HL-60 (cell line): ENCODE measurements at places on chromosomes 4 and X.
A peak's percentile ranks its signal among the peaks of the same experiment; 100 is the strongest.

- DNase-seq: no peak
Measured at GRCh38 chr4:11069581-11070211, 359.0 kb downstream of the HS3ST1 start.

DNA sequence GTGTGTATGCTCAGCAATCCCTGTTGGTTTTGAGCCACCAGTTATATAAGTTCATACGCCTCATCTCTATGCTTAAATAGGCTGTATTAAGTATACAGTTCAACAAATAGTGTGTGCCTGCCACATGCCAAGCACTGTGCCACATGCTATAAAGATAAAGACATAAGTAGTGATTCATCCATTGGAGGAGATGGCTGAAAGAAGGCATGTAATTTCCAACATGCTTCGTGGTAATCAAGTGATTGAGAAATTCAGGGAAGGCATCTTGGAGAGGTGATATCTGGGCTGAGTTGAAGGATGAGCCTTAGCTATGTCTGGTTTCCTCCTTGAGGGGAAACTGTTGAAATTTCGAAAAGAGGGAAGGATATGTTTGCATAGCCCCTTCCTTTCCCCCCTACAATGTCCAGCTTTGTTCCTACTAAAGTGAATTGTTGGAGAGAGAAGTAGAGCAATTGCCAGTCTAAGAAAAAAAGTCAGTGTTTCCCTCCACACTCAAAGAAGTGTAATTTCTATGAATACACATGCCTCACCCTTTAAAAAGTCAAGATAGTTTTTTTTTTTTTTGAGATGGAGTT is 96.5 kb downstream of the ARHGAP10 start:
- no peak for DNase-seq

DNA sequence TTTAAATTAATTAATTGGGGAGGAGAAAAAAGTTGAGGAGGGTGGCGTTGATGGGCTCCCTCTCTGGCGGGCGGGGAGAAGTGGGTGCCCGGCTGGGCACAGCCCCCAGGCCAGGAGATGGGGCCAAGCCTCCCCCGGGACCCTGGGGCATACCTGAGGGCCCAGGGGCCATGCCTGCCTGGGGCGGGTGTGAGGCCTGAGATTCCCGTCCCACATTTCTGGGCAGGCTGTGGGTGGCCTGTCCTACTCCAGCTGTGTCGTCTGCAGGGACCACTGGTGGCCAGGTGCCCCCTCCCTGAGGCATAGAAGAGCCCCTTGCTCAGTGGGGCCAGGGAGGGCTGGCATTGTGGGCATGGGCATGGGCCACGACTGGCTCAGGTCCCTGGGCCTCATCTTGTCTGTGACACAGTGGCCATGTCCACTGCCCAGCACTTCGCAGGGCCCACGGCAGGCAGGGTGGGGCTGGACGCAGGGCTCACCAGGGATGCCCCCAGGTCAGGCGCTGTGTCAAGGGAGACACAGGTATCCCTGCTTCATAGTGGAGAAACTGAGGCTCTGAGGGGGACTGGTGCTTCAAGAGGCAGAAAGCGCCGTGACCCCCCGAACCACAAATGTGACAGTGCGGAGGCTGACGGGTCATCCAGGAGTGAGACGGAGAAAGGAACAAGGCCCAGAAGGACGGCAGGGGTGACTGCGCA is 60.1 kb downstream of the FAM53A start:
- no peak for DNase-seq

DNA sequence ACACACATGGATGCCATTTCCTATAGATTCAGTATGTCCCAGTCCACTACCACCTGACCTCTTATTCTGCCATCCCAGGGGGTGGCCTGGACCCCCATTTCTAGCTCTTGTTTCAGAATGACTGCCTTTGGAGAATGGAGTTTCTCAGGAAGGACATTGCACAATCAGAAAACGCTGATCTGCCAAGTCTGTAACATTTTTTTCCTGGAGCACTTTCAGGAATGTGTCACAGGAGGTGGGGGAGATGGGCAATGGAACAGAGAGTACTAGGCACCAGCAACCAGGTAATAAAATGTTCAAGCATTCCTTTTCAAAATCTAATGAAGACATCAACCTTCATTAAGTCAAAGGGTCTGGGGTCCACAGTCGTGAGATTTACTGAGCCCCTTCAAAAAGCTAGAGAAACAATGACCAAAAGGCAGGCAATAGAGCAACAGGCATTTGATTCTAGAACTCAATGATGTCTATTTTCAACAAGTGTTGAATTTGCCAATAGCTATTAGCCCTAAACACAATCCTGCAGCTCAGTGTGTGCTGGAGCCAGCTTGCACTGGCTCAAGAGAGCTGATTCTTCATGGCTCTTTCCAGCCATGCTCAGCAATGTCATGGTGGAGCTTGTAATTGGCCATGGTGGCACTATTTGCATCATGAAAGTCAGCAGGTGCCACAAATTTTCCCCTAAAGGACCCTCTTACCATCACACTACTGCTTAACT is 87.1 kb downstream of the KDR start:
- DNase-seq: no peak

- no peak for DNase-seq
Measured at GRCh38 chr4:116272336-116272735, 813.0 kb downstream of the TRAM1L1 start.

DNA sequence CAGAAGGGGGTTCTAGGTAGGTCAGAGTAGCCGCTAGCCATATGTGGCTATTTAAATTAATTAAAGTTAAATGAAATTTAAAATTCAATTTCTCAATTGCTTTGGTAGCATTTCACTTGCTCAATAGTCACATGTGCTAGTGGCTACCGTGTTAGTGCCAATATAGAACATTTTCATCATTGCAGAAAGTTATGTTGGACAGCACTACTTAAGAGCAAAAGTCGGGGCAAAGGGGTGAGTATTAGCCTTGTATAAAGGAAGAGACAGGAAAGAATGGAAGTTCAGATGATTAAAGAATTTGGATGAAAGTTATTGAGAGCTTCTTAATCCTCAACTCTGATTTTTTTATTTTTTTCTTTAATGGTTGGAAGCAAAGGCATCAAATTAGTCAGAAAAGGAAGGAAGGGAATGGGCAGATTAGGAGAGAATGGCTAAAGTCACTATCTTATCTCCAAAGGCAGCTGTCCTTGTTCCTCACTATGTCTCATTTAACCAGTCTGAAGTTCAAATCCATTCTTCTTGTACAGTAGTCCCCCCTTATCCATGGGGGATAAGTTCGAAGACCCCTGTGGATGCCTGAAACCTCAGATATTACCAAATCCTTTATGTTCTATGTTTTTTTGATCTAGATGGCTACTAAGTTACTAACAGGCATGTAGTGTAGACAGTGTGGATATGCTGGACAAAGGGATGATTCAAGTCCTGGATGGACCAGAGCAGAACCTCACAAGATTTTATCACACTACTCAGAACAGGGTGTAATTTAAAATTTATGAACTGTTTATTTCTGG is 22.9 kb downstream of the OCIAD1 start:
- no peak for DNase-seq

- DNase-seq: peak; percentile 57
Measured at GRCh38 chrX:107718156-107718621, 57.4 kb downstream of the TSC22D3 start.

- DNase-seq: no peak
Measured at GRCh38 chr4:161172396-161173026, 991.3 kb downstream of the FSTL5 start.

GRCh38 chr4:79626101-79626500 is 218.1 kb upstream of the GK2 start:
- no peak for DNase-seq

DNA sequence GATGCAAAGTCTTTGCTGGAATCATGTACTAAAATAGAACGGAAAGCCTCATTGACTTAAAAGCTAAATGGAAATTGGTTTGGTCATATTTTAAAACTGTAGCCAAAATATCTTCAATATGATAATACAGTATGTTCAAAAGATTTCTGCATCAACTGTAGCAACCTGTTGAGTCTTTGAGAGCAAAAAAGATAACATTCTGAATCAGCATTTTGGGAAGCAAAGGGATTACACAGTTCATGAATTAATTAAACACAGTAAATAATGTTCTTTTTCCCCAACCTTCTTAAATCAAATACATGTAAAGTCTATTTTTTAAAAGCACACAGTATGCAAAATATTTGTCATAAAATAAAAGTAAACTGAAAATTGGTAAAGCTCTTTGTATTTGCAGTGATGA is 50.5 kb downstream of the DCHS2 start:
- DNase-seq: no peak

- DNase-seq: no peak
Measured at GRCh38 chrX:71191248-71191647, 31.8 kb upstream of the GJB1 start.

GRCh38 chr4:122689972-122690371 is 42.5 kb upstream of the BBS12 start:
- no peak for DNase-seq
